NCI-H1694 treated with DMSO at 0.1 percent for 48 hours (cell line): ENCODE measurements at places on chromosomes 4 and X.

- no peak for DNase-seq
Measured at GRCh38 chr4:81740487-81740886, 268.8 kb upstream of the RASGEF1B start.

DNA sequence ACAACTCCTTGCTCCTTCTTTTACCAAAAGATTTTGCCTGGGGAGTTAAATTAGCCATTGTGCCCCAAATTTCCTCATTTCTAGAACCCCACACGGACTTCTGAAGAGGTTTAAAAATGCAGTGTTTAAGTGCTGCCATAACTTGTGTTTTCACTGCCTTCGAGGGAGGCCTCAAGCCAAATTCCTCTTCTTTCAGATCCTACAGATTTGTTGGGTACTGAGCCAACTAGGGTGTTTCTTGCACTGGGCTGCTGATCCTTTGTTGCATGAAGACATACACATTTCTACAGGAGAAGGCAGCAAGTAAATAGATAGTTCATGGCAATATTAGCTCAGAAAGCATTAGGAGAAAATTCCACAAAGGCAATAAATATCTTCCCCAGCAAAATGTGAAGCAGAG lies 43.8 kb downstream of the GLRA2 start:
- no peak for DNase-seq

- no peak for DNase-seq
Measured at GRCh38 chr4:177901786-177902185, 459.5 kb upstream of the AGA start.

DNA sequence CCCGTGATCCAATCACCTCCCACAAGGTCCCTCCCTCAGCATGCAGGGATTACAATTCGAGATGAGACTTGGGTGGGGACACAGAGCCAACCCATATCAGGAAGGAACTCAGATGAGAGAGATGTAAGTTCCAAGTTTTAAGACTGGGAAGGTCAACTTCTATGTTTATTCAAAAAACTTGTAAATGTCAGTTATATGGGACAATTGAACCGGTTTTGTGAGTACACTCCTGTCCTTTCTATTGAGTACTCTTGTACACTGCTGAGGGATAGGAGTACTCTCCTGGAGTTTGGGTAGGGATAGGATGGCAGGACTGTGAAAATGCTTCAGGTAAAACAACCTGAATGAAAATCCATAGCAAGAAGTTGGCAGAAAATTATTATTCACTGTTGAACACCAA lies 239.1 kb downstream of the ZNF674 start:
- DNase-seq: no peak
